ENCODE measurements at places on chromosomes 3 and 15.

- no peak for DNase-seq
These were observed 105.0 kb upstream of the ICE2 start for GRCh38 chr15:60583946-60584345.

- no peak for DNase-seq
These were observed 7.2 kb upstream of the FAM174B start for GRCh38 chr15:92662762-92663161.

DNA sequence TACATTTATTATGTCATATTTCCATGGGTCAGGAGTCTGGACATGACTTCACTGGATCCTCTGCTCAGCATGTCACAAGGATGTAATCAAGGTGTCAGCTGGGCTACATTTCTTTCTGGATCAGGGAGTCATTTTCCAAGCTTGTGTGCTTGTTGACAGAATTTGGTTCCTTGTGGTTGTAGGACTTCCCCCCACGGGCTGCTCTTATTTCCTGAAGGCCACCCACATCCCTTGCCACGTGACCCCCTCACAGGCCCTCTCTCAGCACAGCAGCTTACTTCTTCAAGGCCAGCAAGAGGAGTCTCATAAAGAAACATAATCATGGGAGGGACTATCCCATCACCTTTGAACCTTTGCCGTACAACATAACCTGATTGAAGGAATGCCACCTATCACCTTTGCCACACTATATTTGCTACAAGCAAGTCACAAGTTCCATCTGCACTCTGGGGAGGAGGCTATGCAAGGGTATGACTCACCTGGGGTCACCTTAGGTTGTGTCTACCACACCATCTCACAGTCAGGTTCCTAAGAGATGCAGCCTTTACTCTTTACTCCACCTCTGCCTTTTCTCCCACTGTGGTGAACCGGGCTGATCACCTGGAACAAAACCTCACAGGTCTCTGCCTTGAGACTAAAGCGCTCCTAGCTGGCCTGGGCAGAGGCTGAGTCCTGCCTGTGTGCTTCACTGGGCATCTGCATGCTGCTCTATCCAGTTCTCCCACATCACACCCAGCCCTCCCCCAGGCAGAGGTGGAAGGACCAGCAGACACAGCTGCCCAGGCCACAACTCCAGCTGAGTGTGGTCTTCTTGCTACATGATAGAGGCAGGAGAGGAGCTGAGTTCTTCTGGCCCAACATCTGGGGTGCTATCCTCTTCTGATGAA lies 13.5 kb downstream of the RAB6B start:
- no peak for DNase-seq

DNA sequence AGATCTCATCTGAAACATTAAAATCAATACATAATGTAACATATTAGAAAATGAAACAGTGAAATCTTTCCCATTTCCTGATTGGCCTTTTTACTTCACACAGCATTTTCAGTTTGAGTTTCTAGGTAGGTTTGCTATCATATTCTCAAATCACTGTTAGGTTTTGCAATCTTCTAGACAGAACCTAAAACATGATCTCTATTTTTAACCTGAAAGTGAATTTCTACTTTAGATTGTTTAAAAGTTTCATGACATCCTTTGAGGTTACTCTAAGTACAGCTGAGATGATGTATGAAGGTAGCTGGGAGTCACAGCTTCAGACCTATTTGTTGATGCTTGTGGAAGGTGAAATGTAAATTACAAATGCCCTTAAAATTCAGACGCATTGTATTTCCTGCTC lies 118.4 kb upstream of the GPR149 start:
- no peak for DNase-seq

GRCh38 chr3:189138901-189139610 lies 32.7 kb upstream of the TPRG1 start:
- no peak for DNase-seq

- DNase-seq, result peak; percentile 15
These were observed 26.4 kb upstream of the LAMP3 start for GRCh38 chr3:183188895-183189462.

- DNase-seq, result no peak
These were observed 238.6 kb downstream of the PYDC2 start for GRCh38 chr3:191699546-191699945.

GRCh38 chr15:41838400-41838897 lies at the start of gene PLA2G4B:
PLA2G4B (plus strand) TSS chr15:41838847; CDS start chr15:41838914, 67 bp downstream.
- no peak for DNase-seq

DNA sequence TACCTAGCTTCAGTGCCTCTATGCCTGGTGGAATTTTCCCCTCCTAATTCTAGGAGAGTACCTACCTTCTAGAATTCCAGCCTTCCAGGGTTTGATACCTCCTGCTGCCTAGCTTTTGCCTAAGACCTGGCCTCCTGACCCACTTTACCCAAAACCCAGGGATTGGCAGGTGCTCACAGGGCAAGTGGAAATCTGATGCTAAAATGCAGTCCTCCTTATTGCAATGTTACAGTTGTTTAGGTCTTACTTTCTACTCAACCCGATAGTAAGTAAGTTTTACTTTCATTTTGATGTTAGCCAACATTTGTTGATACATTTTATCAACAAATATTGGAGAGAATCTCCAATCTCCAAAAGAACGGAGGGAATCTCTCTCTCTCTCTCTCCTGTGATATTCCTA lies 275.9 kb downstream of the DOCK3 start:
- no peak for DNase-seq

DNA sequence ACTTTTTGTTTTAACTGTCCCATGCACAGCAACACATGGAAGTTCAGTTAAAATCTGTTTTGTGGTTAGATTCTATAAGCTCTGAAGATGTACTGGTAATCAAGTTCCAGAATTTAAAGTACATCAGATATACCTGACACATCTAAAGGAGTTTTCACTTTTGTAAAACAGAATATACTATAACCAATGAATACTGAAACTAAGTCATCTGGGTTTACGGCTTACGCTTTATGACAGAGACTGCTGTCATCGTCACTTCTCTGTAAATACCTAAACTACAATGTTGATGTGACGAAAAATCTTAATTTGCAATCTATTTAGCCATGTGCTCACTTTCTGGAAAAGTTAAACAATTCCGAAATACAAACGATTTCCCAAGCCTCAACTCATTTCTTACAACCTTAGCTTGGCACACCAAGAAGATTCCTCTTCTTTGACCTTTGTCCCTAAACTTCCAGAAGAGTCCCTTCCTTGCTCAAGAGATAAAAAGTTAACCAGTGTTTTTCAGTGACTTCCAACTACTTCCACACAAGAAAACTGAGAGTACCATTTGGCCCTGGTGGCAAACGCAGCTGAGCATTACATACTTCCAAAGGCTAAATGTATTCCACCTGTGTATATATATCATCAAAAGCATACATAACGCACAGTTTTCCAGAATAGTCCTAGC lies 56.8 kb upstream of the NEK10 start:
- DNase-seq, result no peak

- no peak for DNase-seq
These were observed 191.3 kb downstream of the THSD4 start for GRCh38 chr15:71306538-71306937.

- no peak for DNase-seq
These were observed 317.8 kb downstream of the CHST2 start for GRCh38 chr3:143437405-143437804.

GRCh38 chr15:48470096-48470495 lies 138.9 kb downstream of the DUT start:
- no peak for DNase-seq

DNA sequence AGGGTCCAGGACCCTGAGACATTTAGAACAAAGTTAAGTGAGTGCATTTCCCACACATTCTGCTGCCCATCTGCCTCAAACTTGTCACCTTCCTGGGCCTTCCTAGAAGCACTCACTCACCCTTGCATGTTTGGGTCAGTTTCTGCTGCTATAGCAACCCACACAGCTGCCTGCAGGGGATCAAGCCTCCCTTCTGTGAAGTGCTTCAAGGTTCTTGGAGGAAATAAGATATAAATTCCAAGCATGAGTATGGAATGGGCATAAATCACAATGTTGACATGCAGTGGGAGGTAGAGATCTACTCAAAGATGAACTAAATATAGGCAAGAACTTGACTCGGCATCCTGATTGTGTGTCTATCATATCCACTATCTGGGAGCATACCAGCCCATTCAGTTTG lies 140.4 kb downstream of the SLC9A9 start:
- DNase-seq, result peak; percentile 27

- no peak for DNase-seq
These were observed 64.9 kb downstream of the CDC25A start for GRCh38 chr3:48123346-48123745.

DNA sequence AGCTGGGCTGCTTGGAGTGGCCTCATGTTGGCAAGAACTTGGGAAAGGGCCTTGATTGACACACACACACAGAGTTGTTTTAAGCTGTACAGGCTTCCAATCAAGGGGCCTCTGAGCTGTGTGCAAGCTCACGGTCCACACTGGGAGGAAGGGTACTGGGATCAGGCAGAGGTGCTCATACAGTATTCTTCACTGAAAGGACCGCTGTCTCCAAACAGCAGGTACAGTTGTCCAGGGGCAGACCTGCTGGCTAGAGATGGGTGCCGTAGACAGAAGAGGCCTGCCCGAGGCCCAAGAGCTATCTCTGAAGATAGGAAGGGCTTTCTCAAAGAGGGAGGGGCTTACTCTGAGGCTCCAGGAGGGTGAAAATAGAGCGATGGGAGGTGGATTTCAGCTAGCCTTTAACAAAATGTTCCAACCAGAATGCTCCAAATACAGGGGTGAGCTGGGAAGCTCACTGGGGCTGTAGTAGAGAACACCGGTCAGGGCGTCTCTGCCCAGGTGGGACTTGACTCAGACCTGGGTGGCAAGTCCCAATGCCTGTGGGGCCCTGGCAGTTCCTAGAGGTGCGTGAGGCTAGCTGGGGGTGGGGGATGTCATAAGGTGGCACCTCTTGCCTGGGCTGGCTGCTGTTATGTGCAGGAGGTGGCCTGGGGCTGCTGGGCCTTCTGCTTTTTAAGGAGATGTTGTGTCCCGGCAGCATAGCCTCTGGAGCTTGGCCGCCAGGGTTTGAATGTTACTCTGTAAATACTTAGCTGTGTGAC lies 42.7 kb downstream of the RASGRF1 start:
- no peak for DNase-seq

- peak; percentile 30 for DNase-seq
These were observed 227.2 kb upstream of the GOLIM4 start for GRCh38 chr3:168322941-168323340.

DNA sequence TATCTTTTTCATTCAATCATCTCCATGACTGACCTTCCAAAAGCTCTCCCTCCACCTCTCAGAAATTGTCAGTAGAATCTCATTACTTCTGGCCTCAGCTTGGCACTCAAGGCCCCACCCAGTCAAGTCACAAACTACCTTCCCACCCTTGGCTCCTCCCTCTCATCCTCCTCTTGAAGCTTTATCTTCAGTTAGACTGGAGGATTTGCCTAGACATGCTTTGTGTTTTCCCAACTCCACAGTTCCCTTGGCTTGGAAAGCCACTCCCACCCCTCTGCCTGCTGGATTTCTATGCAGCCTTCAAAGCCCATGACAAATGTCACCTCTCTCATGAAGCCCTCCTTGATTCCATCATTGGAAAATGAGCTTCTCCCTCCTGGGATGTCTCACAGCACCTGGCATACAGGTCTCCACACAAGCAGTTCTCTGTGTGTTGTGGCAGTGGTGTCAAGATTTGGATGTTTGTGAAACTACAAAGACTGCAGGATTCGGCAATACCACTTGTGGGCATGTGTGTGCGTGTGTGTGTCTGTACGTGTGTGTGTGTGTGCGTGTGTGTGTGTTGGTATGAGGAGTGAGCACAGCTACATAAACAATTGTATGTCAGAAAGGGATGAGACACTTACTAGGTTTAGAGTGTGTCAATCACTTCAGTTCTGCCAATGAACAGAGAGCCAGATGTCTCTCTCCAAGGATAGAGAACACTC lies 45.3 kb upstream of the VPS8 start:
- peak; percentile 51 for DNase-seq

DNA sequence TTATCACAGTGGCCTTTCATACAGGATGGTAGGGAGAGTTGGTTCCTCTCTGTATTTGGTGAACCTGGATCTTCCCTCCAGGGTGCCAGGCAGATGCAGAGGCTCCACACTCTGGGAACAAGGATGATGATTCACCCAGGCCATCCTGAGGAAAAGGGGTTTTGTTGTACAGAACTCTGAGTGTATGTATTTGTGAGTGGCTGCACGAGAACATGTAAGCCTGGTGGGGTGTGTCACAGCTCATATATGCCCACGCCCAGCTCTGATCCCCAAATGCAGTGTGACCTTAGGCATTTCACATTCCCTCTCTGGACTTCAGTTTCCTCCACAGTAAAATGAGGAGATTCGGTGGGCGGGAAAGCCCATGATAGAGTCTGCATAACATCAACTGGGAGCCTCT lies 11.6 kb upstream of the CILP start:
- no peak for DNase-seq

DNA sequence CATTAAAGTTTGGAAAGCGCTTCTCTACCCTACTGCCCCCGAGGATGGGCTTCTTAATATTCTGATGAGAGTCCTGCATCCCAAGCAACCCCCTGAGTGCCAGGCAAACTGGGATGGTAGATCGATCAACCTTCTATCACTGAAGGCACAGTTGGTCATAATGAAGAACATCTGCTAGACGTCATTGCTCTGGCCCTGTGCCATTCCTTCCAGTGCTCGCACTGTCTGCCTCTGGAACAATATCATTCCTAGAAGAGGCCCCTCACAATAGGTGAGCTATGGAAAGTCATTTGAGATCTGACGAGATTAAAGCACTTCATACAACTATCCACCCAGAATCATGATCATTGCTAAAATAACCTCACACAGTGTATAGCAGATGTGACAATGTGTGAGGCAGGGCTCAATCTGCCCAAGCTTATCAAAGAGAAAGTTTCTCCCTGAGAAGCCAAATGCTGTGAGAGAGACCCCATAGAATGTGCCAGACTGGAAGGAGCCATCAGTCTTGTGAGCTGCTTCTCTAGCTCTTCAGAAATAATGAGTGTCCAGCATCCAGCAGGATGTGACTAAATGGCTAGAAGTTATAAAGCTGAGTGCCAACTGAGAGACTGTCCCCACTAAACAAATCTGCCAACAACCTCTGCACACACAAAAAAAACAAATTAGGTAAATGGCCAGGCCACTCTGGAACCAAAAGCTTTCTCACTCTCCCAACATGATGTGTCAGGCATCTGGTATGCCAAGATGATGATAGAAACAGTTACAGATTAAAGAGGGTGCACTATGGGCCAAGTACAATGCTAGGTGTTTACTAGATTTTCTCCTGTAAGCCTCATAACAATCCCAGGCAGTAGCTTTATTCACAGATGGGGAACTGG lies 165.5 kb downstream of the NECTIN3 start:
- DNase-seq, result peak; percentile 84
